ENCODE measurements at places on chromosomes 11 and 22.

DNA sequence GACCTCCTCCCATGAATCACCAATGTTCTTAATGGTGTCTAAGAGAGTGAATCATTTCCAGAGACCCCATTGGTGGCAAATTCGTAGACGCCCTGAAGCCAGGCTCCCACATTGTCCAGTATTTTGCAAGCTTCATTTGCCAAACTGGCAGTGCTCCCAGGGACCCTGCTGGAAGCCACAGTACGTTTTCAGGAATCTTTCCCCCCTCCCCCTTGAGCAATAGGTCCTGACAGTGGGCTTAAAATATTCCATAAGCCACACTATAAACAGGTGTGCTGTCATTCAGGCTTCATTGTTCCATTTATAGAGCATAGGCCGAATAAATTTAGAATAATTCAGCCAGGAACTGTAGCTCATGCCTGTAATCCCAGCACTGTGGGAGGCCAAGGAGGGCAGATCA is 125.3 kb downstream of the MORC2 start:
- DNase-seq = no peak

- DNase-seq = no peak
Measured at GRCh38 chr11:57290288-57290687, 34.5 kb downstream of the TNKS1BP1 start.

DNA sequence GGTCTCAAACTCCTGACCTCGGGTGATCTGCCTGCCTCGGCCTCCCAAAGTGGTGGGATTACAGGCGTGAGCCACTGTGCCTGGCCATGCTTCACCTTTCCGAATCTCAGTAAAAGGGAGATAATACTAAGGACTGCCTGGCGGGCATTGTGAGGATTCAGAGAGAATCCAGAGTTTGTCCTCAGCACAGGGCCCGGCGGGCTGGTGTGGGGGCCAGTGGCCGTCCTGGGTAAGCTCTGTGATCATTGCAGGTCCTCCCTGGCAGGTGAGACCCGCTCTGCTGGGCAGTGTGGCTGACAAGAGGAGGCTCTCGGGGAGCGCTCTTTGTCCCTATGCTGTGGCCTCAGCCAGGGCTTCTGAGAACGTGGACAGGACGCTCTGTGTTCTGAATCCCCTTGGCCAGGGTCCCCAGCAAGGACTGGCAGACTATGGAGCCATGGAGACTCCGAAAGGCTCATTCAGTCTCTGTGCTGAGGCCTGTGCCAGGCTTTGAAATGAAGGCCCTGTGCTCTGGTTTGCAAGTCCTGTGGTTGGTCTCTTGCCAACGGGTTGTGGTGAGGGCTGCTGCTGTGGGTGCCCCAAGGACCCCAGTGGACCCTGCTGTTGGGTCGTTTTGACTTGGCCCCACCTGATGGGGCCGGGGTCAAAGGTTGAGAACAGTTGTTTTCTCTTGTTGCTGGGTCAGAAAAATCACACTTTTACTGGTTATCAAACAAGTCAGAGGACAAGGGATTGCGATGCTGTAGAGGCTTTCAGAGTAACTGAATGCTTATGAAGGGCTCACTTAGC is 2.1 kb downstream of the TPCN2 start:
- DNase-seq = no peak

DNA sequence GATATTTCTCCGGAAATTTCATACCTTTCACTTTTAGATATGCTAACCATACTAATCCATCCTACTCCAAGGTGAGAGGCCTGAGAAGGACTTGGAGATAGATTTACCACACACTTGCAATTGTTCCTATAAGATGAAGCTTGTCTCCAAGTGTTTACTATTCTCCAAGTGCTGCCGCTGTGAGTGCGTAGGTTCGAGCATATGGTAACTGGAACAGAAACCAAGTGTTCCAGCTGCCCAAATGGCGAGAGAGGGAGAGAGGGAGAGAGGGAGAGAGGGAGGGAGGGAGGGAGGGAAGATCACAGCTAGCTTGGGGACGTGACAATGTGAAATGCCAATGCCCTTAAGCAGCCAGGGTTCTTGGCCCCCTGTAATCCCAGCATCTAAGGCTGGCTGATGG is 21.5 kb downstream of the ASCC2 start:
- no peak for DNase-seq

DNA sequence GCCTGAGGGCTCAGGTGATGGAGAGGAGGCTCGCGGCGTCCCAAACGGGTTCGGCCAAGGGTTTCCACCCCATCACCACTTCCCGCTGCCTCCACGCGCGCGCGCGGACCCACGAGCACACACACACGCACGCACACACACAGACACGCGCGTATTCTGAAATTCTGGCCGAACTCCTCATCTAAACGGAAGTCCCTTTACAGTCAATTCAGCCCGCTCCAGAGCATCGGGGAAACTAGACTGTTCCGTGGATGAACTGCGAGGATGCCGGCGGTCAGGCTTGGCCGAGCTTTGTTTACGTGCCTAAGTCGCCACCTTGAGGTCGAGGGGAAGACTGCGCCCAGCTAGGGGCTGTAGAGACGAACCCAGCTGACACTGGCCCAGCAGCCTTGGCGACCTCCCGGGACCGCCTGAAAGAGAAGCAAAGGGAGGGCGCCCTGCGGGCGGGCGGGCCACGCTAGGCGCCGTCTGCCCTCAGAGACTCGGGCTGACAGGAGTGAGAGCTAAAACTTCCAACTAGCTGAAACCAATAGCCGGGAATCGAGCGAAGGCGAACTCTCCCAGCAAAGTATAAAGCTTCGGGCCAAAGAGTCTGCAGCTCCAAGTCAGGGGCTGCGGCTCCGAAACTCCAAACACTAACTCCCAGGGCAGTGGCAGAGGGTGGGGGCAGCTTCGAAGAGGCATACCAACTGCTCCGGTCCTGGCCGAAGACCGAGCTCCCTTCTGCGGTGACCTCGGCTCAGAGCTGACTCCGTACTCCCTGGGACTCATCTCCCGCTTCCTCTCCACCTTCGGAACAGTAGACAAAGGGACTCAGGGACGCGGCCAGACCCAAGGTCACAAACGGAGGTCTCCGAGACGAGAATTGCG is 124.7 kb upstream of the C11orf58 start:
- DNase-seq = peak; percentile 69

DNA sequence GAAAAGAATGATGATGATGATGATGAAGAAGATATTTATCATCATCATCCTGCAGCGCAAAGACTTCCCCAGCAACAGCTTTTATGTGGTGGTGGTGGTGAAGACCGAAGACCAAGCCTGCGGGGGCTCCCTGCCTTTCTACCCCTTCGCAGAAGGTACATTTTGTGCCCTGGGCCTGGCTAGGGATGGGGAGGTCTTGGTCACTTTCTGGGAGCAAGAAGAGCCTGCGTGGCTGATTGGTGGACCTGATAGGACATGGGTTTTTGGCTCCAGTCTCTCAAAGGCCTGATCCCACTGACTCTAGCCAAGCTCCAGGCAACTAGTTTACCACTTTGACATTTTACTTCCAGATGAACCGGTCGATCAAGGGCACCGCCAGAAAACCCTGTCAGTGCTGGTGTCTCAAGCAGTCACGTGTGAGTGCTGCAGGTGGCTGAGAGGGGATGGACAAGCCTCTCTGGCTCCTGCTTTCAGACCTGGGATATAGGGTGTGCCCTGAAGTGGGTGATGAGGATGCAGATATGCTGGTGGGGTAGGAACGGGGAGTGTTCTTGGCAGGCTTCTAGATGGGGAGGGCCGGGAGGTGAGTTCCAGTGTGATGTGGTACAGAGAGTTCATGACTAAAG is 5.3 kb downstream of the SIDT2 start:
- no peak for DNase-seq

DNA sequence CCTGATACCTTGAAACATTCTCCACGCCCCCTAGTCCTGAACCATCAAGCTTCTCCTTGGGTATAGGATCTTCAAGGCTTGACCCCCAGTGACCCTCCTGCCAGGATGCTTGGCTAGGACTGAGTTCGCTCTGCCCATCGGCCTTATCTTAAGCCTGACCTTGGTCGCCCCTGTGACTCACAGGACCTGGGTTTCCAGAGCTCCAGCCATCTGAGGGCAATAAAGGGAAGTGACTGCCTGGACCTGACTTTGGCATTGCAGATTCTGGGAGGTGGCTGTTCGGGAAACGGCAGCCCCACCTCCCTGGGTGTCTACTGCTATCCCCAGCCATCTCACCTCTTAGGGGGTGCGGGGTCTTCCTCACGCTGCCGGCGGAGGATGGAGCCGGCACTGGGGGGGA is 15.4 kb downstream of the CARD10 start:
- no peak for DNase-seq

DNA sequence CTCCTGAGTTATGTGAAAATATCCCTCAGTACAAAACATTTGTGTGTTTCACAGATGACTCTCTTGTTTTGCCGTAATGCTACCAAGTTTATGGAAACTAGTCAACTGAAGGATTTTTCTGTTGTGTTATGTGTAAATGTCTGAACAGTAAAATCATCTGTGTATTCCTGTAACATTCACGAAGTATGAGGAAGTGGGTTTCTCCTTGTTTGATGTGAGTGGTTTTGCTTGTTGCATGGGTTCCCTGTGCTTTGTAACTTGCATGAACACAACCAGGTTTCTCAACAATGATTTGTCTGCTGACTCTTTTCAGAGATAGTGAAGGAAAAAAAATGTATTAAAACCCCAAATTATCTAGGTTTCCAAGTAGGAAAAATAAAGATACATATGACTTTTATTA is 138.1 kb downstream of the PGR start:
- DNase-seq = no peak

- no peak for DNase-seq
Measured at GRCh38 chr22:20589614-20590476, 82.4 kb downstream of the MED15 start.

GRCh38 chr22:38072322-38073149 is 11.4 kb downstream of the SLC16A8 start:
- no peak for DNase-seq

DNA sequence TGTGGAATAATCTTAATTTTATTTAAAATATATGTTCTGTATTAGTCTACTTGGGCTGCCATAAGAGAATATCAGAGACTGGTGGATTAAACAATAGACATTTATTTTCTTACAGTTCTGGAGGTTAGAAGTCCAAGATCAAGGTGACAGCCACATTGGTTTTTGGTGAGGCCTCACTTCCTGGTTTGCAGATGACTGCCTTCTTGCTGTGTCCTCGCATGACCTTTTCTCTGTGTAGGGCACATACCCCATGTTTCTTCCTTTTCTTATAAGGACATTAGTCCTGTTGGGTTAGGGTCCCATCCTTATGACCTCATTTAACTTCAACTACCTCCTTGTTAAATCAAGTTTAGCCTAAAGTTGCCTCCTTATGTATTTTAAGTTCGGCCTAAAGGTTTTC is 202.7 kb upstream of the MPPED2 start:
- no peak for DNase-seq

DNA sequence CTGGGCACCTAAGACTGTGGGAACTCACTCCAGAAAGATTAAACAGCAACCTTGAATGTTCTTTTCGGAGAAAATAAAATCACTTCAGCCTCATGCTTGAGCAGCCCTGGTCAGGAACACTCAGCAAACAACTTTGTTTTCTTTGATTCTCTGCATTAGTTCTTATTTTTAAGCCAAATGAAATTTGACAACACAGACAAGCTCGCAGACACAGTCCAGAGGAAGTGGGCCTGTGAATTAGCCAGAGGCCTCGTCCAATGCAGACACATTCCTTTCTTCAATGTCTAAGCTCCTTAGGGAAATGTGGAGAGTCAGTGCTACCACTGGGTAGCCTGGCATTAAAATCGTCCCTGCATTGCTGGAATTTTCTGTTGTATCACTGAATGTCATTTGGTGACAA is 62.9 kb upstream of the CSNK2A3 start:
- no peak for DNase-seq

- DNase-seq = peak; percentile 90
Measured at GRCh38 chr22:37244114-37244921, at the start of gene RAC2. Gene RAC2, minus strand, starts transcription at chr22:37244269. Its CDS starts 121 bp downstream, at chr22:37244148.

GRCh38 chr11:118930094-118930712 is 4.5 kb upstream of the BCL9L start:
- peak; percentile 91 for DNase-seq

DNA sequence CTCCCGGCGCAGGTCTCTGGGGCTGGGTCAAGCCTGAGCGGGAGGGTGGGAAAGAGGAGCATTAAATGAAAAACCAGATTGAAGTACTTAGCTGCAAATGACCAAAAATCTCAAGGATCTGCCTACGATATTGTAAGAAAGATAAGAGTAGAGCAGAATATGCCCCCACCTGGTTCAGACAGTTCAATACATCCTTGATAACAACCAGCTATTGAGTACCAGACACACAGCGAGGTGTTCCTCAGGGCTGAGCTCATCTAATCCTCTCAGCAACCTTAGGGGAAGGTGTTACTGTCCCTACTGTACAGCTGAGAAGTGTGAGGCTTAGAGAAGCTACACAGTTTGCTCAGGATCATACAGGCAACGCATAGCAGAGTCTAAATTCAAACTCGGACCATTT is 27.4 kb upstream of the HMGXB4 start:
- no peak for DNase-seq

- DNase-seq = no peak
Measured at GRCh38 chr11:119258180-119258579, 52.0 kb downstream of the CBL start.

GRCh38 chr11:118004543-118005223 is 18.5 kb downstream of the IL10RA start:
- DNase-seq = no peak

DNA sequence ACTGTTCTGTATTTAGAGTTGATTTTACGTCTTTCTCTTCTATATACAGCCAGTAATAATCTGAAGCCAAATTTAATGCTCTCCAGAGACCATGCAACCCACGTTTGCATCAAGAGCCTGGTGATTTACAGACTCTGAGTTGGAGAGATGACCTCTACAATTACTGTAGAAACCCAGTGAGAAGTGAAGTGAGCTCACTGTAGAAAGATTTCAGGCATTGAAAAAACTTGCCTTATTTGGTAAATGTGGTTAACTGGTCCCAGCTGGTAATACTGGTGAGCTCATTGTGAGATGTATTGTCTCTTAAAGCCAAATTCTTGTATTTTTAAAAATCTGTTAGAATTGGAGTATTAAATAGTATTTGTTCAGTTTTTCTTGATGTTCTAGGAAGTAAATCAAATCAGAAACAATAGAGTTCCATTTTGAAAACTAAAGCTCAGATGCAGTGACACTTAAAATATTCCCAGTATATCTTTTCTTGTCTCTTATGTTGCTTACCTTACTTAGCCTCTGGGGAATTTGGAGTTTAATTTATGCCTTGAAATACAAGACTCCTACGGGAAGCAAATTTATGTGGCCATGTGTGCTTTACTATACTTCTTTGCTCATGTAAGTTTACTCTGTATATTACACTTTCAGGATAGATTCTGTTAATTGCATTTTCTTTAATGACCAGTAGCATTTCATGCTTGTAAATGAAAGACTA is 189.9 kb downstream of the ARHGAP42 start:
- no peak for DNase-seq

Data from activated naive CD4-positive, alpha-beta T cell treated with Interleukin-2 at 50 U/mL for 16 hours (primary cell).